ENCODE measurements at places on chromosomes 5 and 9.

DNA sequence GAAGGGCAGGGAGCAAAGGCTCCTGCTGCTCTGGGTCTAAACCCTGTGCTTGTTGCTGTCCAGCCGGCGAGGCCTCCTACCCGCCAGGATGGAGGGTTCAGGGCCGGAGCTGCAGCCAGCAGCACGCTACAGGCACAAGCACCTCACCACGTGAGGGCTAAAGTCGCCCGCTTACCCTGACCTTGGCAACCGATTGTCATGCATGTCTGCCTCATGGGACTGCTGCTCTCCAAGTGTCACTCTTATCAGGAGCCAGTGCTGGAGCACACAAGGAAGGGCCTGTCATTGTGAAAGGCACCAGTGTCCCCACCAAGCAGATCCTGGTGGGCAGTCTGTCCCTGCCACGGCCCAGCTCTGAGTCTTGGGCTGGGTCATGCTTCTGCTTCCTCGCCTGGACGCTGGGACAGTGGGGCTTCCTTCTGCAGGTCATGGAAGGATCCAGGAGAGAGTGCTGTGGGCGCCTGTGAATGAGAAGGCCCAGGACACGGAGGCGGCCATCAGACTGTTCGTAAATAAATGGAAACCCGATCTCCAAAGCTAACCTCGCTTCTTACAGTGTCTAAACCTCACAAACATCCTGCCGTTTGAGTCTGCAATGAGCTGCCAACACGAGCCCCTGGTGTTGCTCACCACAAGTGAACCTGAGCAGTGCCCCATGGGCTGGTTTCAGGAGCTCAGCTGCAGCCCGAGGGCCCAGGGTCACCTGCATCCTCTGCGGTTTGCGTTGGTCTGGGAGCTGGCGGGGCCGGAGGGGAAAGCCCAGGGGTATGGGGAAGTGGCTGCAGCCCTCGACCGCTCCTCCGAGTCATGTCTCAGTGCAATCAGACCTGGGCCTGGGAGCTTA, 58.2 kb upstream of the RXRA start:
- no peak for DNase-seq

- DNase-seq, result no peak
These were observed 54.0 kb downstream of the AOPEP start for GRCh38 chr9:94780516-94780950.

DNA sequence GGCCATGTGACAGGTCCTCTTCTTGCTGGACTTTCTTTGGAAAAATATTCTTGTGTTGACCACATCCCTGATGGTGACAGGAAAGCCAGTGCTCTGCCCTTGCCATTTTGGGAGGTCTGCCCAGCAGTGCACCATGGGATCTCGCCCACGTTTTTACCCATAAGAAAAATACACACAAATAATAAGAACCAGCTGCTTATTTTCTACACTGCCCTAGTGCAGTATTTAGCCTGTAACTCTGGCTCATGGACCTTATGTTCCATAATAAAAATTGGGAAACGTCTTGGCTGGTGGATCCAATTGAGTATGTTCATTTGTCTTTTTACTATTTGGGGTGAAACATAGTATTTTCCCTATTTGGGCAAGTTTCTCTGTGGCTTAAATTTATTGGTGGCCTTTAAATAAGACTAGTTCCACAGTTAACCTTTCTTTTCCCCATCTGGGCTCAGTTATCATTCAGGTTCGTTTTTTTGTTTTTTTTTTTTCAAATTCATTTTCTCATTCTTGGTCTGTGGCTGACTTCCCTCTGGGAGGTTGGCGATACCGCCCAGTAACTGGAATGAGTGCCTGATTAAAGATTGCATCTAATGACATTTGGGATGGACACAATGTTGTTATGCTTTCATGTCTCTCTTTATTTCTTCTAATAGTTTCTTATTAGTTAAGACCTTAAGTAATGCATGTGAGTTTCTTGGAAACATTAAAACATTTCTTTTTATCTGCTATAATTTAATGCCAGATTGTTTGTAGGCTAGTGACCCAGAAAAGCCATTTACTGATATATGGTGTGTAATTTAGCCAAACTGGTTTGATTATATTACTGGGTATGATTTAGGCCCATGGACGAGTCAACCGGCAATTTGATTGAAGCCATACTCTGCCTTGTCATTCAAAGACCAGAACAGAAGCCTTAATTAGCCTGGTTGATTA, 163.7 kb downstream of the FGF10 start:
- no peak for DNase-seq

GRCh38 chr9:98255061-98255577, 330 bp downstream of the TBC1D2 start:
- no peak for DNase-seq

DNA sequence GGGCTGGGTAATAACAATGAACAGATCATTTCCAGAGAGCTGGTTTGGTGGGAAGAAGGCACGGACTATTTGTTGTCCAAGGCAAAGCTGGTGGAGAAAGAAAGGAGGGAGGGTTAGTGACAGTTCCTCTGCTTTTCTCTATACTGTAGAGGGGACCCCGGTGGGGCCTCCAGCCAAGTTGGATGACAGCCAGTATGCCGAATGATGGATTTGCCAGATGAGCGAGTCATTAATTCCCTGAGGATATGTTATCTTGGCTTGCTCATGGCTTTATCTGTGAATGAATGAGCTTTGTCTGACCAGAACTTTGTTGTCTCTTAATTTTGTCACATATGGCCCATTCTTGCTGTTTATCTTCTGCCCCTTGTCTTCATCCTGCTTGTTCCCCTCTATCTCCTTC, 158.6 kb upstream of the GLRA1 start:
- DNase-seq, result no peak

GRCh38 chr5:151686674-151687407, at the start of gene SPARC:
Gene SPARC (minus strand): TSS chr5:151686915. CDS start chr5:151676188, 10,727 bp downstream.
- peak; percentile 85 for DNase-seq

DNA sequence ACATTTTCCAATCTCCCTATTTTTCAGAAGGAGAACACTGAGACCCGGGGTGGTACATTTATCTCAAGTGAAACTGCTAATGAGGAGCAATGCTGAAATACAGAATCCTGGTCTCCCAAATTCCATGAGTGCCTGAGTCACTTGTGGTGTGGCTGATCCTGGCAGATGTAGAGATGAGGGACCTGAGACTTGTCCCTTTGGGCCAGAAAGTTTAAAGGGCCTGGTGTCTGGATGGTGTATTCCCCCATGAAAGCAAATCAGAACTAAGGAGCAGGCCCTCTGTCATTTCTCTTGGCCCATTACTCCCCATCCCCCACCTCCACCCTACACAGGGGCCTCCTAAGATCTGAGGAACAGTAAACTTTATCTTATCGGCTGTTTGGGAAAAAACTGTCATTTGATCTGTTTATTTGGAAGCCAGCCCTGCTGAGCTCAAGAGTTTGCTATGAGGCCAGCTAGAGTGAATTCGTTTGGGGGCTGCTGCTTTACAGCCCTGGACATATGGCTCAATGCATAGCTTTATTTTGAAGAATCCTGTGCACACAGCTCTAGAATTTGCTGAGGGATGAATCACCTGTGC, 140.3 kb downstream of the LHFPL2 start:
- peak; percentile 46 for DNase-seq

DNA sequence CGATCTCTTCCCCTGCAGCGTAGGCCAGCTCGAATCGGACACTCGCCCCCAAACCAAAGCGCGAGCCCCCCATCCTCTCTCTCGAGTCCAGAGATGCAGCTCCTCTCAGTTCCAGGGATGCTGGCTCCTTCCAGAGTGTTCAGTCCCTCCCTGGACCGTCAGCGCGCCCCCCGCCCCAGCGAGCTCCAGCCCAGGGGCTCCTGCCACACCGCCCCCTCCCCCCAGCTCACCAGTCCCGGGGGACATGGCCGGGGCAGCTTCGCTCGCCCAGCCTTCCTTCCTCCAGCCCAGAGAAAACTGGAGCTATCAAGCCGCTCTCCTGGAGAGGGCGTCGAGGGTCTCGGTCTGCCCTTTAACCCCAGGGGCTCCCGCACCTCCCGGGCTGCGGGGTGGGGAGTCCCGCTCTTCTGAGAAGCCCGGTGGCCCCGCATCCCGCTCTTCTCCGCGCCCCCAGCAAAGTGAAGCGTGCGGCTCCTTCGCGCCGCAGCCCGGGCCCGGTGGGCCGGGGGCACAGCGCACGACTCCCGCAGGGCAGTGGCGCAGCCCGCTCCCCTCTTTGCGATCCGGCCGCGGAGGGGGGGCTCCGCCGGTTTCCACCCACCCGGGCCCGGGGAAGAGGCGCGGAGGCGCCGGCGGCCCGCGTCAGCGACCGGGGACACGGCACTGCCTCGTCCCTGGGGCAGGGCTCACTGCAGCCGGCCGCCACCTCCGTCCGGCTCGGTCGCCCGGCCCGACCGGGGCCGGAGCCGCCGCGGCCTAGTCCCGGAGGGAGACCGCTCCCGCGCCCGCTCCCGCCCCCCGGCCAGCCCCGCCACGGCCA, 587 bp downstream of the MIER3 start:
- DNase-seq, result peak; percentile 63
